ENCODE measurements at places on chromosomes 2 and 18. TPM values are rescaled to one million over a fixed set of nuclear protein-coding genes. Genes with fewer than 3 reads are reported as not detected.

GRCh38 chr2:31318361-31319336 is 84.7 kb downstream of the EHD3 start:
- no peak overlapping the region for H3K4me3 ChIP-seq
- DNase-seq = no peak
- no peaks in the 10 kb centered on the region for H3K36me3 ChIP-seq
- H3K27ac ChIP-seq = peak overlapping the region; percentile 49

The FAHD2B gene
- 13.8 TPM for total RNA-seq

The NAT8 gene
- not detected for total RNA-seq

- H3K27me3 ChIP-seq = no peaks in the 10 kb centered on the region
- peaks cover 3% of the 10 kb centered on the region for H3K36me3 ChIP-seq
- H3K4me1 ChIP-seq = no peaks in the 10 kb centered on the region
- DNase-seq = no peak
- H3K4me3 ChIP-seq = no peak overlapping the region
Observed at GRCh38 chr2:218722876-218723785, 12.5 kb downstream of the TTLL4 start.

DNA sequence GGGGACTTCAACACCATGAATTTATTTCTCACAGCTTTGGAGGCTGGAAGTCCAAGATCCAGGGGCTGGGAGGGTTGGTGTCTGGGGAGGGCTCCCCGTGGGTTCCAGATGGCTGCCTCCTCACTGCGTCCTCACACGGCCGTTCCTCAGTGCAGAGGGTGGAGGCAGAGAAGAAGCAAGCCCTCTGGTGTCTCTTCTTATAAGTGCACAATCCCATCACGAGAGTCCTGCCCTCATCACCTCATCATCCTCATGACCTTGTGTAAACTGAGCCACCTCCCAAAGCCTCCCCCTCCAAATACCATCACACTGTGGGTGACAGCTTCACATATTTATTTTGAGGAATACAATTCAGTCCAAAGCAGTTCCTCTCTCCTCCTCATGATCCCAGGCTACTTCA is 26.3 kb downstream of the TMEM163 start:
- no peak for DNase-seq
- H3K36me3 ChIP-seq = no peaks in the 10 kb centered on the region
- no peak overlapping the region for H3K4me3 ChIP-seq
- no peaks in the 10 kb centered on the region for H3K27me3 ChIP-seq

The RND3 gene
- 0.90 TPM for total RNA-seq

DNA sequence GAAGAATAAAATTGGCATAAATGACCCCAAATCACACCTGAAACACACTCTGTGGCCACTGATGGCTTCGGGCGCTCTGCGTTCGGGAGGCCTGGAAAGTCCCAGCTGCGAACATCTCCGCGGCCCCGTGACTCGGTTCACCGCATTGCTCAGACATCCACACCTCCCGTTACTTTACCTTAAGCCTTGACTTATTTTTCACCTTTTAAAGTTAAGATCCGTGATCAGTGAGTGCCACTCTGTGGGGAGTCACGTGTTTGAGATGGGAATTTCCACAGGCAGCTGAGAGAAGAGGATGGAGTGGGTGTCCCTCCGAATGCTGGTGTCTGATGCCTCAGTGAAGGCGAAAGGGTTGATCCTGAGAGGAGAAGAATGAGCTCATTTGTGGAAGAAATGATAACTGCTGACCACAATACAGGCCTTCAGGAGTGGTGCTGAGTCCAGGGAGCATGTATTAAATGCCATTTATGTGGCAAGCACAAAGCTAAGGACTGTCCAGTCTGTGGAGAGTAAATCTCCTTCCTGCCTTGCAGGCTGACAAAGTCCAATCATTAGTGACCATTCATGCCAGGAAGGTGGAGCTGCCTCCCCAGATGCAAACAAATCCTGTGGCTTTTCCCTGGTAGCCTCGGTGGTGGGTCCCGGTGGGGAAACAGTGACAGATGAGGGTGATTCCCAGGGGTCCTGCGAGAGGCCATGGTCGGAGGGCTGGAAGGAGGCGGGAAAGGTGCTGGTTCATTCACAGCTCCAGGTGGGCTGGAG is 168.8 kb downstream of the RTP5 start:
- no peak for DNase-seq
- H3K36me3 ChIP-seq = no peaks in the 10 kb centered on the region

Measured in T-cell (primary cell).